Urinary bladder (tissue), 4 donors: ENCODE measurements at places on chromosomes 1 and 21. TPM values are rescaled to one million over a fixed set of nuclear protein-coding genes. Genes with fewer than 3 reads are reported as not detected.

The OR2L13 gene
- total RNA-seq = not detected

The MRPS15 gene
- 26.0 TPM for total RNA-seq

The PLEKHM2 gene
- total RNA-seq = 23.5 TPM

The PCP4L1 gene
- 22.8 TPM for total RNA-seq

The STRIP1 gene
- 46.0 TPM for total RNA-seq

The STUM gene
- total RNA-seq = 2.5 TPM
